Stimulated activated CD8-positive, alpha-beta memory T cell treated with anti-CD3 and anti-CD28 coated beads, Interleukin-7, amount 100 ng/mL, for 1 hour (primary cell): ENCODE measurements at places on chromosomes 3 and 15.

- no peak for DNase-seq
Observed at GRCh38 chr15:63258658-63259057, 18.7 kb upstream of the APH1B start.

DNA sequence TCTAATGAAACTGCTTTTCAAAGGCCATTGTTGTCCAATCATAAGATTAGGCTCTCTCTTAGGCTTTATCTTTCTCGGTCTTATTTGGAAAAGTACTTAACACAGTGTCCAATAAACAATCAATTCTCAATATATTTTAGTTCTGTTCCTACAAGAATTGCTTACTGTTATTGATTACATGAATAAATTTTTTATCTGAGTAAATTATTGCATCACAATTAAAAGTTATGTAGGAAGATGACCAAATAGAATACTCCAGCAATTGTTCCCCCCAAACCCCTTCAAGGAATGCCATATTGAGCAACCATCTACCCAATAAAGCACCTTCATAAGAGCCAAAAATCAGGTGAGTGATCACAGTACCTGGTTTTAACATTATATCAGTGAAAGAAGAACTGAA, 55.0 kb upstream of the RFX7 start:
- no peak for DNase-seq

DNA sequence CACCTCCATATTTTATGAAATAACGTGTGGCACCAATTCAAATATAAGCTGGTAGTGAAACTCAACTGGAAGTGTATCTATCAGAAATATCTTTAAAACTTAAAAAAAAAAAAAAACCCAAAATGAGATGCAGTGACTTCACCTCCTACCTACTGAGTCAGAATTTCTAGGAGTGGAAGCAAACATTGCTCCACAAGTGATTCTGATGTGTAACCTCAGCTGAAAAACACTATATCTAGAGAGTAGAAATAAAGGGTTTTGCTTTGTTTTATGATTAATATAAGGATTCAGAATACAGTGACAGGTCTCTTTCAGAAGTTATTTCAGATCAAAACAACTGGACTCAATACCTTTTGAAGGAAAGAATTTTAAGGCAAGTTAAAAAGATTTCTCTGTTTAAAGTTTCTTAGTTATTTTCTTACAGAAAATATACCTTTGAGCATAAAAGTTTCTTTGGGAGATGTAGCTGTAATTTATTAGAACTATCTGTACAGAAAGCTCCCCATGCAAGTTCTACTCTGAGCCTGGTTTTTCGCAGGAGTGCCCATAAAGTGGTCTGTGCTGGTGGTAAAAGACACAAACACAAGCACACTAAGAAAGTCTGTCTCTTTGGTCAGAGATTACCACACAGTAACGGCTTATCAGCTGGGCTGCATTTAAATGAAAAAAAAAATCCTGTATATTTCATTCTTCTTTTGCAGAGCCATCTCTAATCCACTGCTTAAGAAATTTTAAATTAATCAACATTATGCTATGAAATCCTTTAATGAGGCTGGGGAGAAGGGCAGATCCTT, 59.9 kb upstream of the PPIB start:
- no peak for DNase-seq

DNA sequence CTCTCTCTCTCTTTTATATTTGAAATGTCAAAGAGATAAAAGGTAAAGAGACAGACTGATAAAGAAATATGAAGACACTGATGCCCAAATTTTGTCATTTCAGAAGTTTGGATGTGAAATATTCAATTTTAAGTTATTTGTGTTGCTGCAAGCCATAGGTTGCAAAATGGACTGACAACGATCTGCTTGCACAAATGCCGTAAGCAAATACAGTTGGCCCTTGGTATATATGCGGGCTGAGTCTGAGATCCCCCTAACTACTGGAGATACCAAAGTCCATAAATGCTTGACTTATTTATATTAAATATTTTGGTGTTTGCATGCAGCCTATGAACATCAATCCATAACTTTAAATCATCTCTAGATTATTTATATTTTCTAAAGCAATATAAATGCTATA, 1459.1 kb upstream of the ALCAM start:
- DNase-seq, result no peak

DNA sequence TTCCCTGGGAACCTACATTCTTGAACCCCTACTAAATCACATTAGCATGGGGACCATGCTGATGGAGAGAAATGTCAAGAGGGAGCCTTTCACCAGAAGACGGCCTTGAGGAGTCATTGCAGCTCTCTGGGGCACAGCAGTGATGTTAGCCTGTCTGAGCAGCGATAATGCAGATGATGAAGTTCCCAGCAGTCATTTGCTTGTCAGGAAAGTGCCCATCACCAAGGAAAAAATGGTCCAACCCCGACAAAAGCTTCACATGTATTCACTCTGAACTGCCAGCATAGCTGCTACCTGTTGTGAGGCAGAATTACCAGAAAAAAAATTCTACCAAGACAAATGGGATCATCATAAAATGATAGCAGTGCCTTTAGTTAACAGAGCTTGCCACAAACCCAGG, 238.4 kb upstream of the UMPS start:
- DNase-seq, result no peak

DNA sequence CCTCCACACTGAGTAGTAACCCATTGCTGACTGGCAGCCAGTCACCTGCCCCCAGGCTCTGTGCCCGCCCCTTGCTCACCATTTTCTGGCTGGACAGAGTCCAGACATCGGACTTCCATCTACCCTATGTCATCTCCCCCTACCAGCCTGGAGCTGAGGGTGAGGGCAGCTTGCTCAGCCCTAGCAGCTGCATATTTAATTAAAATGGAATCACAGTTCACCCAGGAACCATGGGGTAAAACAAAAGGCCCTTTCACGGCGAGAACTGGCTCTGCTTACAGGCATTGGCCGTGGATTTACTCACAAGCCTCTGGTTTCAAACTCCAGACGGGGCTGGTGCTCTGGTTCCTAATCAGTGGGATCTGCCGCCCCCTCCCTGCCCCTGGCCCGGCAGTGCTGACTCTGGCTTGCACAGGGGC, 94.9 kb upstream of the ATP2B2 start:
- DNase-seq, result no peak

- no peak for DNase-seq
Observed at GRCh38 chr3:55412545-55412944, 74.6 kb downstream of the WNT5A start.

- no peak for DNase-seq
Observed at GRCh38 chr3:143066033-143066432, 53.5 kb upstream of the CHST2 start.
